Activated naive CD8-positive, alpha-beta T cell treated with anti-CD3 and anti-CD28 coated beads for 36 hours (primary cell): ENCODE measurements at places on chromosomes 5 and 9.

GRCh38 chr9:64773491-64773931, 511.5 kb downstream of the FOXD4L5 start:
- no peak for DNase-seq

DNA sequence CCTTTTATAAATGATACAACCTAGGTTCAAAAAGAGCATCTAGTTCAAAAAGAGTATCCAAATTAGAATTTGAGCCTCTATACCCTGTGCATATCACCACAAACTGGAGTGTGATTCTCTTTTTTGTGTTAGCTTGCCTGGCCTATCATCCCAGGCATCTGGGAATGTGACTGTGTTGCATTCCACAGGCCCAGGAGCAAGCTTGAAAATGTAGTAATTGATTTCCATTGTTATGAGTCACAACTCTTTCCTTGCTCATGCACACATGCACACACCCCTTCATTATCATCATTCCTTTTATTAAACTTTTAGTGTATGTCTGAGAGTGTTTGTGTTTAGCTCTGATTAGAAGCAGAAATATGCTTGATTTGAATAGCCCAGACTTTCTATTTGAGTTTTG, 75.2 kb downstream of the FCHO2 start:
- DNase-seq, result no peak

DNA sequence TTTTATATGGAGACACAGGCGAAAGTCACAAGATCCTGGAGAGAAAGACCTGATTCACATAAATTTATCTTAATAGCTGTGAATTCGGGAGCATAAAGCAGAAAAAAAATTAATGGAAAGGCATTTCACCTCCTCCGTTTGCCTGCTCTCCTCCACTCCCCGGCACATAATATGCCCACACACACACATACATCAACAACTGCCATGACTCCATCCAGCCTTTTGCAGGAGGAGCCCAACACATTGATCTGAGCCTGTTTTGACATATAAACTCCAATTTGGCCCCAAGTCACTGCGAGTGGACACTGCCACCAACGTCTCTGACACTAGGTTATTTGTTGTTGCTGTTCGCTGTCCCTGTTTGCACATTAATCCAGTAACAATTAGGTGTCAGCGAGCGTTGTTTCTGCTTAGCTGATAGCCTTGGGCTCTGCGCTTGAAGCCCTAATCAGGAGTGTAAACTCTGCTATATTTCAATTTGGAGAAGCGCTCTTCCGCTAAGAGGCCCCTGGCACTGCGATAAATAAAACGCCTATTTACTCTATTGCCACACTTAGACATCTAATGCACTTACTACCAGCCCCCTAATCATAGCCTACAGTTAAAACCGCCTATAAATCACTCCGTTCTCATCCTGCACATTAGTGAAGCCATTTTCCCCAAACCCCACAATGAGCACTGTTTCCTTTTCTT, 195.8 kb upstream of the TBCA start:
- no peak for DNase-seq

DNA sequence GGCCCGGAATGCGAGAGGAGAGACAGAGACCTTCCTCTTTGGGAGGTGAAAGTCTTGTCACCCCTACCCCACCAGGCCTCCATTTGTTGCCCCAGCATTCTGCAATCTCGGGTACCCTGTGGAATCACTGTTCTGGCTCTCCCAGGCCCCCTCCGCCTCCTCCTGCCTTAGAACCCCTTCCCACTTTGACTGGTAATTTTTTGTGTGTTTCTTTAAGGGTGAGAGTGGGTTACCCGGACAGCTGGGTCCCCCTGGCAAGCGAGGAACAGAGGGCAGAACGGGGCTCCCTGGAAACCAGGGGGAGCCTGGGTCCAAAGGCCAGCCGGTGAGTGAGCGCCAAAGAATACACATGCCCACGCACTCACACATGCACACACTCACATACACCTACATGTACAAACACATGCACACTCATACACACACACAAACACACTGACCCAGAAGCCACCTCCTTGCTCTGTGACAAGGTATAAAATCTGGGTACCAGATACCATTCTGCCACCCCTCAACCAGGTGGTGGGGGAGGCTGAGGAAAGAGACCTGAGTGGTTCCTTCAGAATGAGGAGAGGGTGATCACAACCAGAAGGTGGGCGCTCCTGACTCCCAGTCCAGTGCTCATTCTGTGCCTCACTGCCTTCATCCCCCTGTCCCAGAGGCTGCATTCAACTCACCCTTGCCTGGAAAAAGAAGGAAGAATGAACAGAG, 30.9 kb upstream of the ORM1 start:
- DNase-seq, result no peak

- DNase-seq, result no peak
These were observed 470.6 kb downstream of the CCDC171 start for GRCh38 chr9:16023446-16023845.

GRCh38 chr5:159040181-159040580, 59.5 kb downstream of the EBF1 start:
- no peak for DNase-seq

DNA sequence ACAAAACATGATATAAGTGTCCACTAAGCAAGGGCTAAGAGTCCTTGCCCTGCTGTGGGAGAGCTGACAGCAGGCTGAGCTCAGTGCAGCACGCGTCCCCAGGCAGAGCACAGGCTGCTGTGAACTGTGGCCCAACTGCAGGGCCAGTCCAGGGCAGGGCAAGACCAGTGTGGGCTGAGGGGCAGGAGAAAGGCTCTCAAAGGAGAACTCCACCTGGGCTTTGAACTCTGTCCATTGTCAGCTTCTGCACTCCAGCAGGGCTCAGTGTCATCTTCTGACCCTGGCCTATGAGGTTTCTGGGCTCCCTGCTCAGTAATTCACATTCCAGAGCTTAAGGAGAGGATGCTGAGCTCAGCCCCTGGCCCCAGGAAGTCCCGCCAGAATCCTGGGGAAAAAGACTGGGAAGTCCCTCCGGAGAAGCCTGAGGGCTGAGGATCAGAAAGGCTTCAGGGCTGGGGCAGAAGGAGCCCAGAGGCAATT, 37.4 kb downstream of the LHFPL2 start:
- no peak for DNase-seq

GRCh38 chr9:127918183-127919107, 1.6 kb upstream of the ST6GALNAC4 start:
- no peak for DNase-seq

- peak; percentile 37 for DNase-seq
These were observed 851 bp upstream of the ZDHHC12 start for GRCh38 chr9:128724744-128725211.

DNA sequence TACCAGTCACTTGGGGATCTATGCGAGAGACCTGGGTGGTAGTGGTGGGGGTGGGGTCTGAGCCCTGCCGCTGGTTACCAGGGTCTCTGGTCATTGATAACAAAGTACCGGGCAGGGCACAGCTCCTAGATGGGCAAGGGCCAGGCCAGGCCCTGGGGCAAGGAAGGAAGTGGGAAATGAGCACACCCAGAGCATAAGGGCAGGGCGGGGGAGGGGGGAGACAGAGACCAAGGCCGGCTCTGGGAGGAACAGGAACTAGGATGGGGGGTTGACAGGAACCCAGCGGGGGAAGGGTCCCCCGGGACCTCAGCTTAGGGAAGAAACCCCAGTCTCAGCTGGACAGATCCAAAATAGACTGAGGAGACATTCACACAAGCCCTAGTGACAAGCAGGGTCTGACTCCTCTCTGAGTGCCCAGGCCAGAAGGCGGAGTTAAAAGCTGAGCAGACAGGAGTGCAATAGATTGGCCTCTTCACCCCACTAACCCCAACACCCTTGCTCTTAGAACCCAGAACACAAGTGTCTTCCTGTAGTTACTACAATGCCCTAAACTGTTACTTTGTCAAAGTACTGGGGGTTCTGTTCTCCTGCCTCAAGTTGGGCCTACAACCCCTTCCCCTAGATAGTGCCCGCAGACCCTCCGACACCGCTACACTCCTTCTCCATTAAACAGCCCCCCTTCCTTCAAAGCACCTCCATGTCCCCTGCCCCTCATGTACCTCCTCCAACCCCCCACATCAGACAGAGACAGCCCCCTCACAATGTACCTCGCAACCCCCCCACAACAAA, 628 bp downstream of the ATOSB start:
- peak; percentile 46 for DNase-seq

DNA sequence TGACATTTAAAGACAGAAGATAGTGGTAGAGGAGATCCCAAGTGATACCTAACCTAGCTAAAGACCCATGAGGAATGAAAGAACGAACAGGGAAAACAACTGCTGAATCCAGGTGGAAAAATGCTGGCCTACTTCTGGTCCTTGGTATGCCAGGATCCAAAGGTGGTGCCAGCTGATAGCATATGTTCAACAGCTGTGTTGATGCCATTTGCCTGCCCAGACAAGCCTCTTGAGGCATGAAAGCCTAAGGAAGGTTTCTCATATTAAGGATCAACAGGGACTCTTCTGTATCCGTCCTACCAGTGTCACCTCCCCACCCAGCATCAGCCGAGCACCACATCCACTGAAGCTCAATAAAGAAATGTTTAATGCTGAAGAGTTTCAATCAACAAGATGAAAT, 225.7 kb upstream of the DMRT1 start:
- no peak for DNase-seq

- no peak for DNase-seq
These were observed 671.1 kb downstream of the TAF11L14 start for GRCh38 chr5:18305288-18305924.

DNA sequence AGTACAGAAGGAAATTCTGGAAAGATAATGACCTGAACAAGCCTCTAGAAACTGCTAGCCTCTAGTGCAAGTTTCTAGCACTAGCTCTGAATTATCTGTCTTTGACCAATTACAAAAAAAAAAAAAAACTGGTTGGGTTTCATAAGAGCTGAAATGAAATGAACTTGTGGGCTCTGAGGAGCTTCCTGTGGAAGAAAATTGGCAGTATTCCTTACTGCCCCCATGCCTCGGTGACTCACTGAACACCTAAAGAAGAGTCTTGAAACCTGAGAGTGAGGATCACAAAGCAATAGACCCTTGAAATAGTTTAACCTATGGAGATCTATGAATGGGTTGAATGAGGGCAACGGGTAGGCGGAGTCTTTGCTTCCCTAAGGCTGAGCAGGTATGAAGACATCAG, 263.6 kb upstream of the RASA1 start:
- no peak for DNase-seq

DNA sequence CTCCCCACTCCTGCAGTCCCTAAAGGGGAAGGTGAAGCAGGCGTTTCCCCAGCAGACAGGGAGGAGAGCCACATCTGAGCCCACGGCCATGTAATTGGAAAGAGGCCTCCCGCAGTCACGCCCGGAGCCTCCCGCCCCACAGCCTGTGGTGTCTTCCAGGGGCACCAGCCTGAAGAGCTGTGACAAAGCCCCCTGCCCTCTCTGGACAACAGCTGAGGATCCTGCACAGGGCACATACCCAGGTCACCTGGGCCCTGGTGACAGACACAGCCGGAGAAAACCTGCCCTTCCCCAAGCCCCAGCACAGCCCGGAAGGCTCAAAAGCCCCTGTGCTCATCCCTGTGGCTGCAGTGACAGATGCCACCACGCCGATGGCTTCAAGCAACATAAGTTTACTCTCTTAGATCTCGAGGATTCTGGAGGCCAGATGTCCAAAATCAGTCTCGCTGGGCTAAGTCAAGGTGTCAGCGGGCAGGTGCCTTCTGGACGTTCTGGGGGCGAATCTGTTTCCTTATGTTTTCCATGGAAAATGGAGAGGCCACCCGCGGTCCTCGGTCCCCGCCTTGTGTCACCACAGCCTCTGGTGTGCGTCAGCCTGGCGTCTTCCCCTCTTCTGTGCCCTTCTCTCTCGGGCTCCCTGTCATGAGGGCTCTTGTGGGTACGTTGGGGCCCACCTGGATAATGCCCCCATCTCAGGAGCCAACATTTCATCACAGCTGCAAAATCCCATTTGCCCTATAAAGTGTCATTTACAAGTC, 71.5 kb downstream of the PSMB7 start:
- no peak for DNase-seq

DNA sequence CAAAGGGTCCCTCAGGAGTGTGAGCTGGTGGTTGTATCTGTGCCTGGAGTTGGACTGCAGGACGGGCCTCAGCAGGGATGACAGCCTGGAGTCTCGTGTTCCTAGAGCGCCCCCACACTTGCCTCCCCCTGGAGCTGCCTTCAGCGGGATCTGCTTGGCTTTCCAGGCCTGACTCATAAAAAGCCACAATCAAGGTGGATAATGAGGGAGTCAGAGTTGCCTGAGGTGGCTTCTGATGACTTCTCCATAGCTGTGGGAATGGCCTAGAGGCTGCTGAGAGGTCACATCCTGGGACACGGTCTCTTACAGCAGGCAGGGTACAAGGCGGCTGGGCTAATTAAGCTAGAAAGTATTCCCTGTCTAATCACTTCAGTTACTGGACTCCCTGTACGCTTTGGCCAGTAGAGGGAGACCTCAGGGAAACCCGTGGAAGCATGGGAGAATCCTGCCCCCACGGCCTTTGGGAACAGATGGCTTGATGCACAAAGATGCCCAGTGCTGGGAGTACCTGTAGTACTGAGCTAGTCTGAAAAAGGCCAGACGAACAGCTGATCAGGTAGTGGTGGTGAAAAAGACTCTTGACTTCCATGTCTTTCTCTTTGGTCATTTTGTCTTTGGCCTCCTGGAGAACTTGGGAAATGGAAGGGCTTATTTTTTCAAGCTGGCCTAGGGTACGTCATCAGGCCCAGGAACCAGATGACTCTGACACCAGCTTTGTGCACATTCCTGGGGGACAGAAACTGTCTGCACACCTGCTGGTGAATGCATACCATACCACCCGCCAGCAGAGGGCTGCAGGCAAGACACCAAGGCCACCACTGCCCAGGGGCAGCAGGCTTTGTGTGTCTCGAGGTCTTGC, 16.1 kb upstream of the FRRS1L start:
- peak; percentile 17 for DNase-seq

- no peak for DNase-seq
These were observed 52.1 kb downstream of the C9orf50 start for GRCh38 chr9:129568560-129569501.

GRCh38 chr9:34519321-34520020, 3.3 kb downstream of the ENHO start:
- DNase-seq, result no peak

GRCh38 chr9:73138516-73138915, 13.1 kb upstream of the ANXA1 start:
- DNase-seq, result no peak

DNA sequence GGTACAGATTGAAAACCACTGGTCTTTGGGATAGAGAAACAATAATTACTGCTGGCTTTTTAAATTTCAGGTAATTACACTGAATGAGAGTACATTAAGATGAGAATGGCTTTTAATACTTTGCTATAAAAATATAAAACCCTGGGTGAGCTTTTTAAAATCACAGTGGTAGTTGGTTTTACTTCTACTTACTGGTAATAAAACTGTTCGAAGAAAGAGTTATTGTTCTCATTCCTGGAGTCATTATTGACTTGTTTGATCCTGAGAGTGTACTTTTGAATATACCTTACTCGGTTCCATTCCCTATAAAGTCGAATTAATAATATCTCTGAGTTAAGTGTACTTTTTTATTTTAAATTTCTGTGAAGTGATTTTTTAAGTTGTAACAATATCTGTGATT, 21.5 kb downstream of the MELK start:
- no peak for DNase-seq

GRCh38 chr5:122093415-122094180, 15.5 kb upstream of the LOX start:
- no peak for DNase-seq
